ENCODE measurements at places on chromosomes 13 and 19. TPM values are rescaled to one million over a fixed set of nuclear protein-coding genes. Genes with fewer than 3 reads are reported as not detected.

LRRC8E gene
- total RNA-seq = 3.1 TPM

PRR12 gene
- 20.5 TPM for total RNA-seq

LACC1 gene
- total RNA-seq = 10.8 TPM

GRK1 gene
- total RNA-seq = 0.09 TPM

KCNK6 gene
- total RNA-seq = 32.7 TPM

PPP1R13L gene
- total RNA-seq = 34.1 TPM

ZNF701 gene
- 23.8 TPM for total RNA-seq

HTR2A gene
- 1.0 TPM for total RNA-seq

PRTN3 gene
- total RNA-seq = not detected

PDE4A gene
- total RNA-seq = 13.8 TPM

DLL3 gene
- total RNA-seq = not detected

PSG6 gene
- total RNA-seq = not detected

- no peak for DNase-seq
Measured at GRCh38 chr13:20193907-20194631, 1.3 kb upstream of the GJB2 start.

- no peak for DNase-seq
Measured at GRCh38 chr13:113220877-113221276, 11.5 kb downstream of the CUL4A start.

DNA sequence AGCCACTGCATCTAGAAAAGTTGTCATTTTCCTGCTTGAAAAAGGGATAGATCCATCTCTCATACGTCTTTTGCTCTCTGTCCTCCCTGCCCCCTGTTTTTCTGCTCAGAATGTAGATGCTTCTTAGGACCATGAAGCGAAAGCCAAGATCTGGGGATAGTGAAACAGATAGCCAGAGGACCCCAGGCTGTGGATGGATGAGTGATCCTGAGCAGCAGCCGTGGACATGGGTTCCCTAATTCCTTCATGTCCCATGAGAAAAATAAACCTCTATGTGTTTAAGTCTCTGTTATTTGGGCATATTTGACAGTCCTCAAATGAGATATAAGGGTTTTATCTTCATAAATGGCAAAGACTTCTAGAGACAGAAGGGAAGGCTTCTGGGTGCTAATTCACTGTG lies 12.2 kb upstream of the FFAR2 start:
- no peak for DNase-seq

GRCh38 chr13:21758441-21758840 lies 87.6 kb downstream of the FGF9 start:
- no peak for DNase-seq

- no peak for DNase-seq
Measured at GRCh38 chr13:111663953-111664421, 343.5 kb downstream of the TEX29 start.

DNA sequence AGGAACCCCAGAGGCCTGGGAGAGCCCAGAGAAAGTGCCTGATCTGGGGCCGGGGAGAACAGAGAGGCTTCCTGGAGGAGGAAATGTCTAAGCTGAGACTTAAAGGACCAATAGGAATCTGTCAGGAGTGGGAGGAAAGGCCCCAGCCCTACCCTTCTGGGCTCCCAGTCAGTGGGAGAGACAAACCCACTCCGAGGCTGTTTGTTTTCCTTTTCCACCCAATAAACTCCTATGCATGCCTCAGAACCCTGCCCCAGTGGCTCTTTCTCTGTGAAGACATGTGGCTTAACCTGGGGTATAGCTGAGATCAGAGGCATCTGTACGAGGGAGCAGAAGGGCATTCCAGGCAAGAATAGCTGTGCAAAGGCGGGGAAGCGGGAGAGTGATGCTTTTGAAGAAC lies 1.9 kb downstream of the MEGF8 start:
- no peak for DNase-seq

- DNase-seq = no peak
Measured at GRCh38 chr13:50353651-50354415, 338.6 kb downstream of the KCNRG start.

GRCh38 chr13:96033220-96034015 lies 19.8 kb downstream of the UGGT2 start:
- DNase-seq = no peak

GRCh38 chr19:46953955-46954501 lies 65.6 kb upstream of the NPAS1 start:
- DNase-seq = no peak

GRCh38 chr13:58955546-58956385 lies 1208.0 kb downstream of the DIAPH3 start:
- DNase-seq = no peak

- DNase-seq = no peak
Measured at GRCh38 chr13:38002606-38003005, 133.0 kb upstream of the TRPC4 start.

DNA sequence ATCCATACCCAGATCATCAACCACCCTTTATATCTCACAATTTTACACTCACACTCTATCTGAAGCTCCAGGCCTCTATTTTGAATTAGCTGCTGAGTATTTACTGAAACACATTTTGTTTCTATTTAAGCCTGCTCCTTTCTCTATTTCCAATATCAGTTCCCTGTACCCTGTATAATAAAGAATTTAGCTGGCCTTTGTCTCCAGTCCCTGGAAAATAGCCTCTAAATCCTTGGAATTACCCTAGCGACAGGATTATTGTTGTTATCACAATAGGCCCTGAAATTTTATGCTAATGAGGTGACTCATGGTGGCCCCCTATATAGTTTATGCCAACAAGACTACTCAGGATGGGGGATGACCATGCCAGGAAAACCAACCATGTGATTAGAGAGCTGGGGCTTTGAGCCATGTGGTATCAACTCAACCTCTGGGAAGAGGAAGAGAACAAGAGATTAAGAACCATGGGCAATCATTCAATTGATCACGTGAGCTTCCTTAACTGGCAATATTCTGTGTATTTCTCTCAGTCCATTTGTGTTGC lies 72.7 kb downstream of the KATNAL1 start:
- DNase-seq = no peak

- DNase-seq = no peak
Measured at GRCh38 chr19:51297406-51297805, 14.0 kb upstream of the IGLON5 start.

DNA sequence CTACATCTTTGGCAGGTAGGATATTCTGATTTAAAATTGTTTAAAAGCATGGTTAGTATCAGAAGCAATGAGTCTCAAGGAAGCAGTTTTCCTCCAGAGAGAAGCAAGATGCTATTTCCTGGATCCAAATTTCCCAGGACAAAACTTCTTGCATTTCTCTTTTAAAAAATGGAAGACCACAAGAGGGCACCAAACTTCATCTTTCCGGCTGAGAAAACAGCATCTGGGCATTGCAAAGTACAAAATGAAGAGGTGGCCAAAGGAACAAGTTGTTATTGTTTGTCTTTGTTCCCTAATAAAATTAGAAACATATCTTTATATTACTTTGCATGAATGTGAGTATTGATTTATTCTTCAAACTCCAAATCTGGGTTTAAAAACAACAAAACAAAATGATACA lies 60.0 kb upstream of the LRCH1 start:
- no peak for DNase-seq

DNA sequence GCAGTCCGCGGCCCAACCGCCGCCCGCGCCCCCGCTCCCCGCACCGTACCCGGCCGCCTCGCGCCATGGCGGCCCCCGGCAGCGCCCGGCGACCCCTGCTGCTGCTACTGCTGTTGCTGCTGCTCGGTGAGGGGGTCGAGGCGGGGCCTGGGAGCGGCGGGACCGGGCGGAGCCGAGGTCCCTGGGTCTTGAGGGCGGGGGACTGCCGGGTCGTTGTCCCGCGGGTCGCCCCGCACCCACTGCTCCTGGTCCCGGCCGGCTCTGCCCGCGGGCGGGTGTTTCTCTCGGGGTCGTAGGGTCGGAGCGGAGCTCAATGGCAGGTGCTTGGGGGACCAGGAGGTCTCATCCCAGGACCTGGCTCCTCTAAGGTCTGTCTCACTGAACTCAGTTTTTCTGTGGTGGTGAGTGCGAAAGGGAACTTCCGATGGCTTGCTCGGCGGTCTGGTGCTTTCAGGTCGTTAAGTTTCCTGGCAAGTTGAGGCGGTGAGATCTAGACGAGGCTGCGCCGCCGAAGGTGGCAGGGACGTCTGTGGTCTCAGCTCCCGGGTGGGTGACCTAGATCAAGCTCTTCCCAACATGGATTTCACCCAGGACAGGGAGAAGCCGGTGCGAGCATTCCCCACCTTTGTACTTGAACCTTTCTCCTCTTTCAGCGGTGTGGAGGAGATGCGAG lies 467 bp downstream of the LAMP1 start:
- DNase-seq = peak; percentile 33

DNA sequence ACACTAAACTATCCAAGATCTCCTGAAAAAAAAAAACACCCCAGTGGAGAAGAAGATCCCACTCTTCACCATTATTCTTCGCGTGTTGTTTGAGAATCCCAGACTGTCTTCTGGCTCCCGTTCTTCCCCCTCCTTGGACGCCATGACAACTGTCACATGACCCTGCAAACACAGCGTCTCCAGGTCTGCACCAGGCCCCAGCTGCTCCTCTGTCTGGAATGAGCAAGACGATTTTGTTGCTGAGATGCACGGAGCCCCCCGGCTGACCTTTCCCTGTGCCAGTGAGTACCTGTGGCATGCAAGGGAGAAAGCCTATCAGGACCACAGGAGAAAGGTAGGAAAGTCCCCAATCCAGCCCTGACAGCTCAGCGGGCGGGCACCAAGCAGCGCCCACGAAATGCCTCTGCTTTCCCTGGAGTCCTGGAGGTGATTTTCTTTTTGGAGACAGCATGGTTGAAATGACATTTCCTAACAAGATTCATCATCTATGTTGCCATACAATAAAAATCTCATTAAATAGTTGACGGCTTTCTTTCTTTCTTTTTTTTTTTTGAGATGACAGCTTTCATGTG lies at the start of gene CFAP97D2:
Gene CFAP97D2, plus strand, starts transcription at position 171 of the 572 bp plus-strand sequence. Its CDS starts 74 bp downstream, at position 245.
- no peak for DNase-seq

GRCh38 chr13:76596216-76596615 lies 290.0 kb downstream of the KCTD12 start:
- no peak for DNase-seq

DNA sequence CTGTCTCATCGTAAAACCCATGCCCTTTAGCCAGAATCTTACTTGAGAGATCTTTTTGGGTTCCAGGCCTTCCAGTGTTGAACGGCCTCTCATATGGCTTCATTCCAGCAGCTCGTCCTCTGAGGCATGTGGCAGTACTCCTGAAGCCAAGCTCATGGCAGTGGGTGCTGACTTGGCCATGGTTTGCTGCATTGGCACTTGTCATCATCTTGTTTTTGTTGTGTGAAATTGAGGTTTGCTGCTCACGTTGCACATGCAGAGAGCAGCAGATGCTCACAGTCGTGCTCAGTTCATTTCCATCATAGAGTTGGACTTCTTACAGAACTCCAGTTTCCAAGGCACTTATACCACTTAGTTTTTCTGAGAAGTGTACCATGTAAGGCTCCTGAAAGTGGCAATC lies 14.9 kb downstream of the TEX29 start:
- DNase-seq = no peak

All from left colon (tissue), 2 donors.